WTC11 (cell line): ENCODE measurements at places on chromosomes 11 and 22.

- no peak overlapping the region for H3K4me3 ChIP-seq
- H3K27me3 ChIP-seq: no peaks in the 10 kb centered on the region; the same call in 1 of the 2 replicates
- H3K36me3 ChIP-seq: no peaks in the 10 kb centered on the region
- no peak overlapping the region for H3K27ac ChIP-seq
- H3K4me1 ChIP-seq: peaks cover 33% of the 10 kb centered on the region
- DNase-seq: no peak
Observed at GRCh38 chr22:47030143-47030661, 267.8 kb downstream of the TBC1D22A start.

DNA sequence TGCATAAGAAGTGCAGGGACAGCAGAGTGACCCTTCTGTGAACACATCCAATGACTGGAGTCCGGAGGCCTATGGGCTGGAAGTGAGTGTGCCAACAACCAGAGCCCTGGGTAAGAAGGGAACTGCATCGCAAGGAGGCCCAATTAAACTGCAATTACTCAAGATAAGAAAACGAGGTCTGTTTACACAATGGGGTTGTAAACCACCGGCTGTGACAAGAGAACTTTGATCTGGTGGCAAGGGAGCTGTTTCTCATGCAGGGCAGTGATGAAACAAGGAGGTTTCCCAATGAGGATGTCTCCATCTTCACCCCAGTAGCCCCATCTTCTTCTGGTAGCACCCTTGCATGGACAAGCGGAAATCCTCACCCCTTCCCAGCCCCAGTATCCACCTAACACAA is 21.5 kb downstream of the ETS1 start:
- peaks cover 43% of the 10 kb centered on the region for H3K4me1 ChIP-seq
- no peaks in the 10 kb centered on the region for H3K27me3 ChIP-seq
- no peak overlapping the region for H3K27ac ChIP-seq
- H3K4me3 ChIP-seq: no peak overlapping the region

DNA sequence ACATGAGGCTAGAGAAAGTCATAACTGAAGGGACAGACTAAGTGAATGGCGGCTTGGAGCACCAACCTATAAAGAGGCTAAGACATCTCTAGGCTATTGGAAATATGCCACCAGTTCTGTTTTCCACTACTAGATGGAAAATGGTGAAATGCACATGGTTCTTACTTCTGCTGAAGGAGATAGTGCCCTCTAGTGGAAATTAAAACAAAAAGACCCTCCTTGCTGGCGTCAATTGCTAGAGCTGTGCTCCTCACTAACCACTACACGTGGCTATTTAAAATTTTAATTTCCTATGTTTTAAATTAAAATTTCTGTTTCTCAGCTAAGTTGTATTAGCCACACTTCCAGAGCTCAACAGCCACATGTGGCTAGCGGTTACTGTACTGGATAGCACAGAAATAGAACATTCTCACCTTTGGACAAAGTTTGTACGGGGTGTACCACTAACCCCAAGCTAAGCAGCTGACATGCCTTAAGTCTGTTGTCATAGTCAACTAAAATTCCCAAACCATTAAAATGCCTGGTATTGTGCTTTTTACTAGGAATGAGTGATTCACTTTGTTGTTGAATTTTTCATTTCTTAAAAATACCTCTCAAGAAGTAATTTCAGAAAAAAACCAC is 34.1 kb upstream of the CALCA start:
- H3K4me3 ChIP-seq: no peak overlapping the region
- H3K27ac ChIP-seq: no peak overlapping the region
- no peaks in the 10 kb centered on the region for H3K36me3 ChIP-seq

DNA sequence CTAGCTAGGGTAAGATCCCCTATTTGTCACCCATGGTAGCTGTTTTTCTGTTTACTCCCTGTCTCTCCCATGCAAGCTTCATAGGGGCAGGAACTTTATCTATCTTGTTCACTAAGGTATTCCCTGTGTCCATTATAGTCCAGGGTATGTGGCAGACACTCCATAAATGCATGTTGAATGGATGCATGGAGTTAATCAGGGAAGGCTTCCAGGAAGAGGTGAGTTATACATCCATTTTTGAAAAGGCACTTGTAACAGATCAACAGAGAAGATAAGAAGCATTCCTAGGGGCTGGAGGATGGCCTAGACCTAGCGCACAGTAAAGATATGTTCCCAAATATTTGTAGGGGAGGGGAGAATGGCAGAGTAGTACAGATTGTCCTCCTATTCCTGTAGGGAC is 130.3 kb downstream of the BUD13 start:
- peaks cover 4% of the 10 kb centered on the region; the same call in 1 of the 2 replicates for H3K4me1 ChIP-seq
- no peak overlapping the region for H3K27ac ChIP-seq
- DNase-seq: no peak
- H3K27me3 ChIP-seq: no peaks in the 10 kb centered on the region; the same call in 1 of the 2 replicates

GRCh38 chr11:66279092-66279734 is 1.2 kb downstream of the CNIH2 start:
- peaks cover 24% of the 10 kb centered on the region for H3K4me1 ChIP-seq
- peaks cover 22% of the 10 kb centered on the region for H3K27me3 ChIP-seq
- peak overlapping the region; percentile 65 for H3K4me3 ChIP-seq
- no peak overlapping the region for H3K27ac ChIP-seq
- peaks cover 4% of the 10 kb centered on the region for H3K36me3 ChIP-seq

- H3K4me1 ChIP-seq: no peaks in the 10 kb centered on the region
- peaks cover 100% of the 10 kb centered on the region for H3K27me3 ChIP-seq
- no peak overlapping the region for H3K27ac ChIP-seq
- no peaks in the 10 kb centered on the region for H3K36me3 ChIP-seq
Observed at GRCh38 chr22:22720201-22720723, 75.8 kb downstream of the GGTLC2 start.

GRCh38 chr22:36936362-36937116 is 23.1 kb downstream of the CSF2RB start:
- no peaks in the 10 kb centered on the region; the same call in 1 of the 2 replicates for H3K36me3 ChIP-seq
- DNase-seq: no peak
- H3K4me3 ChIP-seq: no peak overlapping the region
- H3K27ac ChIP-seq: no peak overlapping the region

DNA sequence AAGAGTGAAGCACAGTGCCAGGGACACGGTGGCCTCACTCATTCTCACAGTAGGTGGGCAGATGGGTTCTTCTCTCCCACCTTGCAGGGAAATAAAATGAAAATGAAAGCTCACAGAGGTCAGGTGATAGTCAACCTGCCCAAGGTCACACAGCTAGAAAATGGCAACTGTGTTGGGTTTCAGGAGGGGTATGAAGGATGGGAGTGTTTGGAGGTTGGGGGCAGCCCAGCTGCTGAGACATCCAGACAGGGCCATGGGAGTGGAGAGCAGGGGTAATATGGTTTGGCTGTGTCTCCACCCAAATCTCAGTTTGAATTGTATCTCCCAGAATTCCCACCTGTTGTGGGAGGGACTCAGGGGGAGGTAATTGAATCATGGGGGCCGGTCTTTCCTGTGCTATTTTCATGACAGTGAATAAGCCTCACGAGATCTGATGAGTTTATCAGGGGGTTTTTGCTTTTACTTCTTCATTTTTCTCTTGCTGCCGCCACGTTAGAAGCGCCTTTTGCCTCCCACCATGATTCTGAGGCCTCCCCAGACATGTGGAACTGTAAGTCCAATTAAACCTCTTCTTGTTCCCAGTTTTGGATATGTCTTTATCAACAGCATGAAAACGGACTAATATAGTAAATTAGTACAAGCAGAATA is 247.0 kb downstream of the TENM4 start:
- no peaks in the 10 kb centered on the region for H3K4me1 ChIP-seq
- no peaks in the 10 kb centered on the region; the same call in 1 of the 2 replicates for H3K27me3 ChIP-seq
- no peak overlapping the region for H3K27ac ChIP-seq

DNA sequence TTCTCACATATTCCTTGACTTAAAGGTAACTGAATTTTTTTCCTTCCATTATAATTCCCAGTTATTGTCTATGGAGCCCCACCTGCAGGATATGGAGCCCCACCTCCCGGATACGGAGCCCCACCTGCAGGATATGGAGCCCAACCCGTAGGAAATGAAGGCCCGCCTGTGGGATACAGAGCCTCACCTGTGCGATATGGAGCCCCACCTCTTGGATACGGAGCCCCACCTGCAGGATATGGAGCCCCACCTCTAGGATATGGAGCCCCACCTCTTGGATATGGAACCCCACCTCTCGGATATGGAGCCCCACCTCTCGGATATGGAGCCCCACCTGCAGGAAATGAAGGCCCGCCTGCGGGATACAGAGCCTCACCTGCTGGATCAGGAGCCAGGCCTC is 28.1 kb downstream of the WBP2NL start:
- H3K4me3 ChIP-seq: no peak overlapping the region
- H3K4me1 ChIP-seq: peaks cover 3% of the 10 kb centered on the region; the same call in 1 of the 2 replicates
- DNase-seq: peak; percentile 31
- no peak overlapping the region for H3K27ac ChIP-seq

- peaks cover 8% of the 10 kb centered on the region; the same call in 1 of the 2 replicates for H3K4me1 ChIP-seq
- H3K27me3 ChIP-seq: no peaks in the 10 kb centered on the region
- no peak overlapping the region for H3K4me3 ChIP-seq
- DNase-seq: no peak
- H3K36me3 ChIP-seq: peaks cover 30% of the 10 kb centered on the region
- peak overlapping the region; percentile 76; the same call in 1 of the 2 replicates for H3K27ac ChIP-seq
Observed at GRCh38 chr11:69644962-69645675, 4.2 kb downstream of the CCND1 start.

DNA sequence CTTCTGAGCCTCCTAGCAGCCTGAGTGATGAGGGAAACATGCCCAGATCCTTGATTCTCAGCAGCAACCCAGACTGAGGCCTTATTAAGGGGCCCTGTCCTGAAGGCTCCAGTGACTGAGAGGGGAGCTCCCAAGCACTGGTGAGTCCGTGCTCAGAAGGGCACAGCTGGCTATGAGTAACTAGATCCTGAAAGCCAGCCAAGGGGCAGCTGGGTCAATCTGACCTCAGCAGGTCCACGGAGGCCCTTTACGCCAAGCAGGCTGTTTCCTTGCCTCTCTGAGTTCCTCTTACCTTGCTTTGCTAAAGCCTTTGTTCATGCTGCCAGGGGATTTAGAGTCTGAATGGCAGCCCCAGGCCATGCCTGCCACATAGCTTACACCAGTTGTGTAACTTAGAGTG is 19.3 kb upstream of the MIEF1 start:
- no peak for DNase-seq
- no peaks in the 10 kb centered on the region for H3K4me1 ChIP-seq
- no peak overlapping the region for H3K4me3 ChIP-seq
- H3K36me3 ChIP-seq: no peaks in the 10 kb centered on the region

- 0 out of 2 replicates have a peak overlapping the region, but pooled peaks have one; percentile 57 for H3K27ac ChIP-seq
- peaks cover 20% of the 10 kb centered on the region for H3K4me1 ChIP-seq
- no peak overlapping the region for H3K4me3 ChIP-seq
- DNase-seq: no peak
Observed at GRCh38 chr11:689625-690024, 5.4 kb downstream of the DEAF1 start.

GRCh38 chr11:64608046-64608445 is 17.0 kb downstream of the SLC22A12 start:
- no peak overlapping the region for H3K4me3 ChIP-seq
- H3K27ac ChIP-seq: no peak overlapping the region
- no peaks in the 10 kb centered on the region; the same call in none of the 2 replicates for H3K27me3 ChIP-seq
- H3K36me3 ChIP-seq: no peaks in the 10 kb centered on the region

GRCh38 chr11:66866511-66866986 is 9.7 kb downstream of the LRFN4 start:
- no peak overlapping the region for H3K27ac ChIP-seq
- H3K4me1 ChIP-seq: peaks cover 12% of the 10 kb centered on the region
- no peaks in the 10 kb centered on the region for H3K27me3 ChIP-seq
- H3K4me3 ChIP-seq: no peak overlapping the region

GRCh38 chr11:17979770-17980371 is 33.0 kb downstream of the SERGEF start:
- no peak overlapping the region for H3K27ac ChIP-seq
- H3K36me3 ChIP-seq: peaks cover 10% of the 10 kb centered on the region
- H3K27me3 ChIP-seq: no peaks in the 10 kb centered on the region
- H3K4me3 ChIP-seq: no peak overlapping the region
- peak; percentile 41 for DNase-seq
- H3K4me1 ChIP-seq: no peaks in the 10 kb centered on the region

GRCh38 chr11:78432956-78433355 is 15.3 kb upstream of the GAB2 start:
- no peaks in the 10 kb centered on the region for H3K27me3 ChIP-seq
- no peak overlapping the region for H3K27ac ChIP-seq
- H3K36me3 ChIP-seq: no peaks in the 10 kb centered on the region
- H3K4me3 ChIP-seq: no peak overlapping the region
- peaks cover 9% of the 10 kb centered on the region for H3K4me1 ChIP-seq

- no peaks in the 10 kb centered on the region for H3K27me3 ChIP-seq
- H3K27ac ChIP-seq: no peak overlapping the region; the same call in 1 of the 2 replicates
Observed at GRCh38 chr11:95444309-95445241, 213.6 kb upstream of the SESN3 start.

GRCh38 chr22:45341498-45341897 is 31.8 kb downstream of the FAM118A start:
- H3K4me1 ChIP-seq: no peaks in the 10 kb centered on the region
- H3K27ac ChIP-seq: no peak overlapping the region
- H3K27me3 ChIP-seq: no peaks in the 10 kb centered on the region
- peaks cover 7% of the 10 kb centered on the region for H3K36me3 ChIP-seq
- no peak for DNase-seq

- peaks cover 1% of the 10 kb centered on the region for H3K36me3 ChIP-seq
- H3K4me3 ChIP-seq: peak within 1 kb of the TSS; percentile 97
- H3K27me3 ChIP-seq: no peaks in the 10 kb centered on the region
- H3K27ac ChIP-seq: peak within 1 kb of the TSS; percentile 88
Observed at GRCh38 chr11:5596607-5597201, at the start of gene TRIM6. TSS of gene TRIM6 (plus strand) at chr11:5596637. CDS start at chr11:5596898, 261 bp downstream.

DNA sequence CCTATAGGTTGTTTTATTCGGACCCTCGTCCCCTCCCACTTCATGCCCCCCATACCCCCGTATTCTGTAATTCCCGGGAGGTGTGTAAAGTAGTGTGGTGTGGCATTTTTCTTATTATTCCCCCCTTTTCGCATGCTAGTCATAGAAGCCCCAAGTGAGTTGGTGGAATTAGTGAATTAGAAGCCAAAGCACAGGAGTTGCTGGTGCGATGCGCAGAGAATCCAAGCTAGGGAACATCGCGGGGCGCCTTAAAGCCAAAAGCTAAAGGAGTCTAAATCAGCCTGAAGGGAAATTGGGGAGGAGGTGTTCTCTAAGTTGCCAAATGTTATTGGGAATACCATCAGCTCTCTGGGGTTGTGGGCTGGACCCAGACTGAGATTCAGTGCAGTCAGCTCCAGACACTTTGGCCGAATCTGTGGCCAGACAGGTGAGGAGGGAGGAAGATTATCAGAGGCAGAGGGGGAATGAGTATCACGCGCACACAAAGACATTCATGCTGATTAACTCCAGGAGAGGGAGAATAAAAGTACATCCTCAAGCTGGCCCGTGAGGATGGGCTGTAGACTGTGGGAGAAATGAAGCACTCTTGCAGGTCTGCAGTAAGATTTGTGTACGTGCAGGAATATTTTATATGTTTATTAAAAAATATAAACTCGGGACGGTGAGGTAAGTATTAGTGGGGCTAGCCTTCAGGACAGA is 102.8 kb upstream of the HSD17B12 start:
- H3K4me3 ChIP-seq: peak overlapping the region; percentile 86
- no peak for DNase-seq
- H3K4me1 ChIP-seq: peaks cover 51% of the 10 kb centered on the region
- peaks cover 99% of the 10 kb centered on the region for H3K27me3 ChIP-seq
- no peaks in the 10 kb centered on the region for H3K36me3 ChIP-seq

DNA sequence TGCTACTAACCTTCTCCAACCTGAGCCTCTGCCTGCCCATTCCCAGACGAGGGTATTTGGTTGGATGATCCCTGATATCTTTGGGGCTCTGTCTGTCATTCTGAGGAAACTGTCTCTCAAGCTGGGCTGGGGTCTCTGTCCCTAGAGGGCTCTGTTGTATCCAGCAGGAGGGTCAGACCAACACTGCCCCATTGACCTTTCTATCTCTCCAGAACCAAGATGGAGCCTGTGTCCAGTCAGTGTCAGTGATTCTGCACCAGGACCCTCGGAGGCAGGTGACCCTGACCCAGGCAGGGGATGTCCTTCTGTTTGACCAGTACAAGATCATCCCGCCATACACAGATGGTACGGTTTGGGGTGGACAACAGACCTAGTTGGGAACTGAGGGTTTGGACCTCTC is 21.9 kb downstream of the OTOG start:
- H3K4me1 ChIP-seq: 0 out of 2 replicates have a peak, but pooled peaks cover 4% of the 10 kb centered on the region
- no peak overlapping the region for H3K27ac ChIP-seq
- no peaks in the 10 kb centered on the region for H3K36me3 ChIP-seq
- H3K4me3 ChIP-seq: no peak overlapping the region
